ENCODE measurements at places on chromosomes 12 and 14.

DNA sequence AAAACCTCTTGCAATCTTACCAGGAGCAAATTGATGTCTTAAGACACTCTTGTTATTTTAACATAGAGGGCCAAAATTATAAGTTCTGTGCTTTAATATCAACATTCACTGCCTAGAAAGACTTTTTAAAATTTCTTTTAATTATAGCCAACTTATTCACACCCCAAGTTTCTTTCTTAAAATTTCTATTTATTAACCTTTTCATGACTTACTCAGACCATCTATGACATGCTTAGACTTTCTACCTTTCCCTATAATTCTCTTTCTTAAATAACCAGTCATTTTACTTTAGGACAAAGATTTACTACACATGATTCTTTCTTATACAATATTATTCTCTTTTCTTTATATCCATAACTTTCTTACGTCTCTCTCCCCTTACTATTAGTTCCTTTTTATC, 220.4 kb downstream of the NUBPL start:
- DNase-seq = no peak

DNA sequence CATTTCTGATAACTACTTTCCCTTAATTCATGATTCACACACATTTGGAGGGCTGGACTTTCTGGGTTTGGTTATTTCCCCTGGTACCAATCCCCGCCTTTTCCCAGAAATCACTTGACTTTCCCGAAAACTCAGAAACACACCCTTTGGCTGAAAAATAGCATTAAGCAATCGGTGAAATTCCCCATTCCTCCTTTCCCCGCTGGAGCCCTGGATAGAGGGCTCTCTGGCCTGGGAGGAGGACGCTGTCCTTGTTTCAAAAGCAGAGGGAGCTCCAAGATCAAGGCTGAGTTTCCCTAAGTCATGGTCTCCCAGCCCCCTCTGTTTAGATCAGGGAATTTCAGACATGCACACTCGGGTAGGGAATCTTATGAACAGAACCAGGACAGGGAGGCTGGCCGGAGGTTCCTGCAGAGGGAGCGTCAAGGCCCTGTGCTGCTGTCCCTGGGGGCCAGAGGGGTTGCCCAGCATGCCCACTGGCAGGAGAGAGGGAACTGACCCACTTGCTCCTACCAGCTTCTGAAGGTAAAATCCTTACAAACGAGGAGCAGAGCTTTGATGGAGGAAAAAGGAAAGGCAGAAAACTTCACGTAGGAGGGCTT, at the start of gene C1S:
TSS of gene C1S (plus strand) at position 366 of the 602 bp plus-strand sequence. CDS start 1,195 bp downstream, outside the sequence.
- DNase-seq = peak; percentile 98

- DNase-seq = no peak
Observed at GRCh38 chr12:31031951-31032335, 41.7 kb upstream of the DDX11 start.

DNA sequence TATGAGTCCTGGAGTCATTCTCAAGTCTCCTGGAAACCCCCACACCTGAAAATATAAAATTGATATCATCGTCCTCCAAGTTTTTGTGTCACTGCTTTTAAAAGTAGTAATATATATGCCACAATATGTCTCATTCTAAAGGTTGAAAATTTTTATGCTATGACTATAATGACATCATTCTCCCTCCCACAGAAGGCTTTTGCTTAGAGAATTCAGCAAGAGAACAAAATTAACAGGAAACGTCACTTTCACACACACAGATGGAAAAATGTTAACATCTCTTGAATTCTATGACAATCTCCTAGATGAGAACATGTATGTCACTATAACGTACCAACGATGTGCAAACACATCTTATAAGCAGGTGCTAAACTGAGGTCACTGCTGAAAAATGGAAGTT, 498.3 kb downstream of the FOXG1 start:
- DNase-seq = no peak

DNA sequence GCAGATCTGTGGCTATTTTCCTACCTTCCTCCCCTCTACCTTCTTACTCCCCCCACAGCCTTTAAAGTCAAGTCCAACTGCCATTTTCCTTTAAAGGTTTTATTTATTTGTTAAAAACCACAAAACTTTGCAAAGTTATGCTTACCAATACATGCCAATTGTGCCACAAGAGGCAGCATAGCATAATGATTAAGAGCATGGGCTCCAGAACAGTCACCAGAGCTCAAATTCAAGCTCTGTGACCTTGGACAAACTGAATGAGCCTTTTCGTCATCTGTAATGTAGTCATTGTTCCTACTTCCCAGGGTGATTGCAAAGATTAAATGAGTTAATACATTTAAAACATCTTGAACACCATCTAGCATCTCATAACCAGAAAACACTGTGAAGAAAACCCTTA, 13.0 kb upstream of the FMNL3 start:
- DNase-seq = no peak

GRCh38 chr14:71388336-71388735, 481.1 kb downstream of the PCNX1 start:
- DNase-seq = no peak

- DNase-seq = no peak
Observed at GRCh38 chr14:95675486-95675885, 10.7 kb upstream of the TCL1B start.

- DNase-seq = no peak
Observed at GRCh38 chr12:103503546-103504480, 8.0 kb upstream of the C12orf42 start.

DNA sequence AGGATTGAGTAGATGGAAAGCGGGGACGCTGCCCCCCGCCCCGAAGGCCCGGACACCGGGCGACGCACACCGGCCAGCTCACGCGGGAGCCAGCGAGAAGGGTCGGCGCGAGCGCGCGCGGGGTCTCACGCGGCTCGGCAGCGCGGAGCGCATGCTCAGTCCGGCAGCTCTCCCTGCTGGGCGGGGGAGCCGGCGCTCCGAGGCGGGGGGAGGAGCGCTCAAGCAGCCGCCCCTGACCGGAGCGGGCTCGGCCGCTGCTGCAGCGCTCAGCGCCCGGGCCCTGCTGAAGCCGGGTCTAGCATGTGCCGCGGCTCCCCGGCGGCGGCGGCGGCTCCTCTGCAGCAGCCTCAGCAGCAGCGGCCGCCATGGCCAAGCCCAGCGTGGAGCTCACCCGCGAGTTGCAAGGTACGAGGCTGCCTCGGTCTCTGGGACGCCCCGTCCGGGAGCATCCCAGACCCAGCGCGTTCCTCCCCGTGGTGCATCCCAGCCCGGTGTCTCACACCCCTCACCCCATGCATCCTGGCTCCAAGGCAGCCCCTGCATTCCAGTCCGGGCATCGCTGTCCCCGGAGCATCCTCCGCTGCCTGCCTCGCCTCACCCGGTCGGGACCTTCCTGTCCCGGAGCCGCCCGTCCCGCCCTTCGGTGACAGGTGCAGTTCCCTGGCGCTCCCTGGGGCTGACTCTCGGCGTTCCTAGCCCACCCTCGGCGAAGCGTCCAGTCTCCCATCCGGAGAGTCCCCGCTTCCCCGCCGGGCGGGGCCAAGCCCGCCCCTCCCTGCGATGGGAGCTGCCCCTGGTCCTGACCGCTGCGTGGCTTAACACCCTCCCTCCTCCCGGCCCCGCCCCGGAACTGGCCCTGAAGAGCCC, at the start of gene CARMIL3:
TSS of gene CARMIL3 (plus strand) at position 221 of the 867 bp plus-strand sequence. CDS start at position 366, 145 bp downstream.
- DNase-seq = peak; percentile 51

GRCh38 chr12:96786791-96787190, 120.3 kb upstream of the NEDD1 start:
- DNase-seq = no peak

DNA sequence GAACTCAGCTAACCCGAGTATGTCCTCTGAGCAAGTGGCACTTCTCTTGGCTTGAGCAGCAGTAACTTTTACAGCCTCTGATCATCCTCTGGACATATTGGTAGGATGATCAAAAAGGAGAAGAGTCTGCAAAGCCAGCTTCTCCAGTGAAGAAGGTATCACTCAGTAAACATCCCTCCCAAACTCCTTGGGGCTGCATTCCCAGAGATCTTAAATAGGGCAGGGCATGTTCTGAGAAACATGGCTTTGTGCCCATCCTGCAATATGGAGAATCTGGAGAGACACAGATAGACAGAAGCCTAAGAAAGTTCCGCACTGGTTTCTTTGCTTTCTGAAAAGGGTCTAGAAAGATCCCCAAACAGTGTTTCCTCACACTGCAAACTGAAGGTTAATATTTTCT, 65.4 kb downstream of the RBM19 start:
- no peak for DNase-seq

- DNase-seq = no peak
Observed at GRCh38 chr12:30088259-30088995, 304.7 kb upstream of the TMTC1 start.

GRCh38 chr12:28497889-28498411, 307.7 kb downstream of the CCDC91 start:
- DNase-seq = peak; percentile 21

GRCh38 chr12:81949416-81949815, 190.3 kb upstream of the PPFIA2 start:
- no peak for DNase-seq

GRCh38 chr12:28954333-28954732, 194.7 kb upstream of the FAR2 start:
- no peak for DNase-seq

DNA sequence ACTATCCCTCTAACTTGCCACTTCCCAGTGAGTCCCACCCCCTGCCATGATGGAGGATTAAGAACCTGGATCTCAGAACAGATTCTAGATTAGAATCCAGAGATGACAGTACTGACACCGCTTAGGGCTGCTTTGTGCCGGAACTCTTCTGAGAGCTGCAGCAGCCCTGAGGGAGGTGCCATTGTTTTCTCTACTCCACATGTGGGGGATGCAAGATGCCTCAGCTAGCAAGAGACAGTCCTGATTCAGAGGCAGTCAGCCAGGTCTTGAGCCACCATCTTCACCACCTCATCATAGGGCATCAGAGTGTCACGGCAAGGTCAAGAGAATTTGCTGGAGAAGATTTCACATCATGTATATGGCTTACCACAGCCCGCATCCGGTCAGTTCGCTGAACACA, 3.4 kb upstream of the PGAM5 start:
- DNase-seq = no peak

DNA sequence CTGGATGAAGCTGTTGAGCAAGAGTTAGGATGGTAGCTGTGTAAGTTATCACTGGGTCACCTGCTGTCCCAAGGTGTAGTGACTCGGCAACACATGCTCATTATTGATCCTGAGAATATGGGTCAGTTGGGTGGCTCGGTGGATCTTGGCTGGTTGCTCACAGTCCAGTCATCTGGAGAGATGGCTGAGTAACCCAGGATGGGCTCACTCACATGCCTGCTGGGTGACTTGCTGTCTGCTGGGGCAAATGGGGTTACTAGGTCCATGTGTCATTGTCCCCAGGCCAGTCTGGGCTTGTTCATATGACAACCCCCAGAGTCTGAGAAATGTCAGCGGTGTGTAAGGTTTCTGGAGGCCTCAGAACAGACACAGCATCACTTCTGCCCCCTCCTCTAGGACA, 69.5 kb downstream of the SLC15A4 start:
- no peak for DNase-seq

GRCh38 chr12:100123316-100124095, 19.2 kb downstream of the BLTP3B start:
- no peak for DNase-seq

- DNase-seq = no peak
Observed at GRCh38 chr14:23827100-23827892, 126.3 kb upstream of the DHRS4 start.

DNA sequence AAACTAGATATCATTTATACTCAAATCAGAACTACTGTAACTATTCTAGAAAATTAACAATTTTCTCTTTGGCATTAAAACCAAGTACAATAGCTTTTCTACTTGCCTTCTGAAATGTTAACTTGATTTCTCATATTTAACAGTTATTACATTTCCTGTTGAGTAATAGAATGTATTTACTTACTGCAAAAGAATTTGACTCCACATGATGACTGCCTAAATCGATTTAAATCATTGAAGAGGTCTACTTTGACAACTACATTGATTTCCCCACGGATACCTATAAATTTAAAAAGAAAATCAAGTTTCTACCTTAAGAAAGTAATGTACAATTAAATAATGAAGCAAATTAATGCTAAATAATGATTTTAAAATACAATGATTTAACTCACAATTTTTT, 18.9 kb downstream of the C2CD5 start:
- peak; percentile 61 for DNase-seq

DNA sequence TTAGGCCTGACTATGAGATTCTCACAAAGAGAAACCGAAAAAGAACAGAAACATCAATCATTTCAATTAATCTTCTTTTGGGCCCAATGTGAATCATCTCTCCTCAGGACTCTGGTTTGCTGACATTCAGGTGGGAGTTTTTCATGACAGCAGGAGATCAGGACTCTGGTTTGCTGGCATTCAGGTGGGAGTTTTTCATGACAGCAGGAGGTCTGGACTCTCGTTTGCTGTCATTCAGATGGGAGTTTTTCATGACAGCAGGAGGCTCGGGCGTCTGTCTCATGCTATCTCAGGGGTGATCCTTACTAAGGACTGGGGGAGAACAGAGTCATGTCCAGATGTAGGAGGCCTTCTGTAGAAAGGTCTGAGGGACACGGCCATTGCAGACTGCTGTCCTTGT, 40.1 kb upstream of the PARP11 start:
- DNase-seq = no peak

GRCh38 chr12:18690653-18691052, 47.2 kb downstream of the PLCZ1 start:
- peak; percentile 70 for DNase-seq

- DNase-seq = no peak
Observed at GRCh38 chr12:6224550-6224949, 24.4 kb downstream of the CD9 start.

DNA sequence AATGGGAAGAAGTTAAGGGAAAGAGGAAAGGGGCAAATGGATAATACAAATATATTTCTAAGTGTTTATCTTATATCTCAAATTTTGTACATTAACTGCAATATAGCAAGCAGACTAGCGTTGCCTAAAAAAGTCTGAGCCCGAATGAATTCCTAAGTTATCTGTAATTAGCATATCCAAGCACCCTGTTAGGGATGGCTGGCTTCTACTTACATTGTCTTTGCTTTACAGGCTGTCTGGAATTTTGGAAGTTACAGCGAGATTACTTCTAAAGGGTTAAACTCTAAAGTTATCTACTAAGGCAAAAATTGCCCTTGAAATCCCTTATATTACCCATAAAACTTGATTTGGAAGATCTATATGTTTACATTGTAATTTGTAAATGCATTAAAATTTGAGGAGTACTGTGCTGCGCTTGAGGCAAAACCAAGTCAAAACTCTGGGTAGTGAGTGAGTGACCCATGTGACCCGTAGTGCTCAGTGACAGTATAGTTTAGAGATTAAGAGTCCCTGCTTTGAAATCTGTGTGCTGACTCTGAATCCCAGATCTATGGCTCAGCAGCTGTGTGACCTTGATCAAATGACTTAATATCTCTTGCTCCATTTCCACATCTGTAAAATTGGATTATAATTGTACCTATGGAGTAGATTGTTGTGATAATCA, 17.3 kb upstream of the LIN7A start:
- DNase-seq = no peak

GRCh38 chr12:113112043-113112899, 23.3 kb downstream of the RASAL1 start:
- DNase-seq = no peak

- DNase-seq = no peak
Observed at GRCh38 chr14:95465358-95465757, 51.1 kb downstream of the SYNE3 start.
